SK-N-MC (cell line): ENCODE measurements at places on chromosomes 6 and 20.

DNA sequence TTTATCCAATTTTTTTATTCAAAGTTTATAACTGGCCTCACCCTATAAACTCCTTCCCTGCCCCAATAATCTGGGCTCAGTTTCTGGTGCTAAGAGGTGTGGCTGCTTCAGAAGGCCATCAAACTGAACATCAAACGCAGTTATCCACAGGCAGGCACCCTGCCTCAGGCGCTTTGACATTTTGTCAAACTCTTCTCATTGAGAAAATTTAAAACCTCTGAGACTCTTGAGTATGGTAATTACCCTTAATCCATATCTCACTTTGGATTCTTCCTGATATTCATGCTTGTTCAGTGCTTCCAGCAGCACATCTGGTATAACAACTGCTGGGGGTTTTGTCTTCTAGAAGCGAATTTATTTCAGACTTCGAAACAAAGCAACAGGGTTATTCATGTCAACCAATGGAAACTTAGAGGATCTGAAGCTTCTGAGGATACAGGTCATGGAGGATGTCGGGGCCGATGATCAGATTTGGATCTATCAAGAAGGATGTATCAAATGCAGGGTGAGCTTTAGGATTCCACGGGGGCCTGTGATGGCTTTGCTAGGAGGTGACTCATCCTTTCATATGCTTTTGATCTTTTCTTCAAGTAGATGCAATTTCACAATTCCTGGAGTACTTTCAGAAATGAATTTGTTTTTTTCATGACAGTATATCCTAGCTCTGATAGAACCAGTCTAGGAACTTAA lies 68.2 kb downstream of the RTN4IP1 start:
- DNase-seq, result no peak

GRCh38 chr6:130183271-130184222 lies 39.2 kb downstream of the SAMD3 start:
- no peak for DNase-seq

GRCh38 chr20:20549704-20550103 lies 162.7 kb downstream of the RALGAPA2 start:
- no peak for DNase-seq

DNA sequence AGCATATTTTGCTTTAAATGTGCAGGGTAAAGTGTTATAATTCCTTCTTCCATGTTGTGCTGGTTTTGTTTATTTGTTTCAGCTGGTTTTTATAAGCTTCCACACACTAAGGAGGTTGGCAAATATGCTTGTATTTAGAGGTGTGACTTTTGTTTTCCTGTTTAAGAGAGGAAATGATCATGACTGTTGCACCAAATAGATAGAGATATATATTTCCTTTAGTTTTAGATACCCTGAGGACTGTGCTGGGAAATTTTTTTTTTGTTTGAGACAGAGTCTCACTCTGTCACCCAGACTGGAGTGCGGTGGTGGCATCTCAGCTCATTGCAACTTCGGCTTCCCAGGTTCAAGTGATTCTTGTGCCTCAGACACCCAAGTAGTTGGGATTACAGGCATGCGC lies 5.8 kb downstream of the TBPL1 start:
- no peak for DNase-seq

DNA sequence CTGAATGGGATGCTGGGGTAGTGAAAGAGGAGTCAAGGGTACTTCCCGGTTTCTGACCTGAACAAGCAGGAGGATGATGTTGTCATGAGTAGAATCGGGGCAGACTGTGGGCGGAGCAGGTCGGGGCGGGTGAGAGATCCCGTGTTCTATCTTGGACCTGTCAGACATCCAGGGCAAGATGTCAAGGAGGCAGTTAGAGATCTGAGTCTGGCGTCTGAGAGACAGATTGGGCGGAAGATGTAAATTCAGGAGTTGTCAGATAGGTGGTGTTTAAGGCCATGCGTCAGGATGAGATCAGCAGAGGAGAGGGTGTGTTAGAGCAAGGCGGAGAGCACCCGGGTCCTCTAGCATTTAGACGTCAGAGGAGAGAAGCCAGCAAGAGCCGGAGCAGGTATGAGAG lies 115.5 kb downstream of the DLGAP4 start:
- no peak for DNase-seq

GRCh38 chr6:97361286-97361685 lies 78.3 kb upstream of the MMS22L start:
- DNase-seq, result no peak

DNA sequence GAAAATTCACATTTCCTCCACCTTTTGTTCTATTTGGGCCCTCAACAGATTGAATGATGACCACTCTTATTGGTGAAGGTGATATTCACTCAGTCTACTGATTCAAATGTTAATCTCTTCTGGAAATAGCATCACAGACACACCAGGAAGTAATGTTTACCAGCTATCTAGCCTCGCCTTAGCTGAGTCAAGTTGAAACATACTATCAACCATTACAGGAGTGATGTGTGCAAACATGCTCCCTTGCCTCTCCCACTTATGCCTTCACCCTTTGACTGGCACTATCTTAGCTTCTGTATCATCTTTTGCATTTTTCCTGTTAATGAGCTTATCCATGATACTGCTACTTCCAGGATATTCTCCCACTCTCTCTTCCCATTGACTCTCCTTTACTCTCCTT lies 191.9 kb downstream of the CENPW start:
- no peak for DNase-seq

DNA sequence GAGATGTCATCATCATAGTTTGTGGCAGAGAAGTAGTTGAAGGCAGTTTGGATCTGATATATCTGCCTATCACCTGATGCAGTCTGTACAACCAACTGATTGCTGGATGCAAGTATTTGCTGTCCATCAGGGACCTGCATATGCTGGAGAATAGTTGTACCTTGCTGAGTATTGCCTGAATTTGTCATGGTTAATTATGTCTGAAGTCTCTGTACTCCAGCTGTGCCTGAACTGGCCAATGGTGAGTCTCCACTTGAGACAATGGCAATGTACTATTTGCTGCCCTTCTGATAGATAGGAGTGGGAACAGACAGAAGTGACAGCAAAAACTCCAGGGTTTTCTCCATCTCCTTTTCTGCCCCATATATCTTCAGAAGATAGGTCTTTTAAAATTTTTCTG lies 531.5 kb downstream of the EPHA7 start:
- no peak for DNase-seq

GRCh38 chr6:65113581-65113980 lies 593.4 kb downstream of the EYS start:
- DNase-seq, result no peak

DNA sequence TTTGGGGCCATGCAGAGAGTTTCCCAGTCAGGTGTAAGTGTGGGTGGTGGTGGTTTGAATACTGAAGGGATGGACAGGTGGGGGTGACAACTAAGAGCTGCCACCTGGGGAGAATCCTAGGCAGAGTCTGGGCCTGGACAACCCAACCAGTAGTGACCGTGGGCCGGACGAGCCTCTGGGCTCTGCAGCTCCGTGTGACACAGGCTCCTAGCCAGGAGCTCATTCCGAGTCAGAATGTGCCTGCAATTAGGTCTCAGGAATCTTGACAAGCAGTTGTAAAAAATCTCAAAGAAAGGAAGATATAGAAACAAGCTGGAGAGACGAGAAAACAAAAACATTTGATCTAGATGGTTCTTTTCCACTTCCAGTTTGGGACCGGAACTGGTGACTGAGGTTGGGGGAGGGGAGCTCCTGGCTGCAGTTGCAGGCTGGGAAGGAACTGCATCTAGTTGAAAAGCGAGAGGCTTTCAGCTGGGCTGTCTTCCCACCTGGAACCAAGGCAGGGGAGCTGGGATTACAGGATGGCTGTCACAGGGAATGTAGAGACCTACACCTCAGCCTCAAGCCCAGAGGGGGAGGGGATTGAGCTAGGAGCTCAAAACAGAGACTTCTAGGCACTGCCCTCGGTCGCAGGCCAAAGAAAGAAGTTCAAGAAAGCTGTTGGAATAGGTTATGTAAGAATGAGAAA lies 156.9 kb downstream of the PAX1 start:
- no peak for DNase-seq

DNA sequence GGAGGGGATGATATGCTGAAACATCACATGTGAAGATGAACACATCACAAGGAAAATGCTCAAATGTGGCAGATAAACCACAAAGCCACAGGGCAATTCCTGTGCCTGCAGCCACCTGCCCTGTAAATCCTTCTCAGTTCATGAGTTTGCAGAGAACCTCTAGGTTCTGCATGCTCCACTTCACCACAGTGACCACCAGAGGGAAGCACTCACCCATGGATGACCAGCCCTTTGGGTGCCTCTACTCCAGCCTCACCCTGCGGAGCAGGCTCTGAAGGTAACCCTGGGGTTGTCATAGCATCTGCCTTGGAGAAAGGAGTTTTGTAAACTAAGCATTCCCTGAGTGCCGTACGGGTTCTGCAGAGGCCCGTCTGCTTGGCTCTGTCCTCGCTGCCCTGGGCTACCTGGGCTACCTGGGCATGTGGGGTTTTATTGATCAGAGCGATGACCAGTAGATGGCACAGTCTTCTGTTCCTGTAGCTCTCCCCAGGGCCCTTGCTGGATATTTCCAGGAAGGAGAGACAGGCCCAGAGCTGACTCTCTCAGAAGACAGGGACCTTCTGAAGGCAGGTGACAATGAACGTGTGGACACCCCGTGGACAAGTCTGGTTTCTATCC lies 31.7 kb upstream of the CST1 start:
- DNase-seq, result no peak

GRCh38 chr6:85394853-85395538 lies 54.9 kb upstream of the NT5E start:
- DNase-seq, result no peak

GRCh38 chr6:141540207-141540606 lies 592.5 kb upstream of the GJE1 start:
- no peak for DNase-seq

GRCh38 chr20:18272451-18272850 lies 15.9 kb upstream of the ZNF133 start:
- no peak for DNase-seq

- DNase-seq, result no peak
These were observed 4.3 kb downstream of the REV3L start for GRCh38 chr6:111478749-111479148.
